ENCODE measurements at places on chromosomes 6 and 20.

GRCh38 chr20:51019656-51020592, 3.0 kb downstream of the KCNG1 start:
- no peak for DNase-seq

DNA sequence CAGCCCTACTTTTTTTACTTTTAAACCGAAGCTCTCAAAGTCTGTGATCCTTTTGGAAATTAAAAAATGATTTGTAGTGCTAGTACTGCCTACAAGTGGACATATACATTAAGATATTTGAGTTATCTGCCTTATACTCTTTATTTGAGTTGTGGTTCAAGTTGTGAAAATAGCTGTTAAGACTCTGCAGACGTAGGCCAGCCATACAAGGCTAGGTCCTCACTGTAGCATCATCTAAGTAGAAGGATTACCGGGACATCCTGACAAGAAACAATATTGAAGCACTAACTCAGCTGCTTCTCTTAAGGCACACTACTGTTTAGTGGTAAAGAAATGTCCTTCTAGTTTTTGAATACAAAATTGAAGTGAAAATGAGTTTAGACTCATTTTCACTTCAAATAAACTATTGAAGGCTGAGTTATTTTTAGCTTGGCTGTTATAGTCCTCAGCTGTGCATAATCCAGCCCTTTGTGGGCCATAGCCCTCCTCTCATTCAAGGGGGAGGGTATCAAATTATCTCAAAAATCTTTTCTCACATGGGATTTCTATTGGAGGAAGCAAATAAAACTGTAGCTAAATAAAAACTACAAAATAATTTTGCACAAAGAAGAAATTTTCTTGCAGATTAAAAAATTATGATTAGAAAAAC, 68.1 kb downstream of the JAG1 start:
- DNase-seq: no peak

GRCh38 chr6:89858041-89858440, 28.4 kb downstream of the CASP8AP2 start:
- no peak for DNase-seq

- no peak for DNase-seq
Observed at GRCh38 chr20:25478889-25479568, 71.6 kb downstream of the GINS1 start.

DNA sequence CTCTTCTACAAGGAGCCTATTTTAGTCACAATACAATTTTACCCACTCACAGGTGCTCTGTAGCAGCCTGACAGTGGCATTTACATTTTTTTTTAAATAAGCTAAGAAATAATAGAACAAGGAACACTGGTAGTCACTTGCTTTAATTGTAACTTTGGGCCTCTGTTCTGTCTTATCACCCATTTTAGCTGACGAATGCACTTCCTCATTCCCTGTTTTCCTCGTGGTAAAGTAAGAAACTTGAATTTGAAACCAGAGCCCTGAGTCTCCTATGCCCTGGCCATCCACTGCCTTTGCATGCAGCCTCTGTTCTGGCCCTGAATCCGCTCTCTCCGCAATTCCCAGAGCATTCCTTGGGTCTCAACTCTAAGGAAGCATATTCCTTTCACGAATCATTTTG, 550.6 kb downstream of the PTPRT start:
- no peak for DNase-seq

DNA sequence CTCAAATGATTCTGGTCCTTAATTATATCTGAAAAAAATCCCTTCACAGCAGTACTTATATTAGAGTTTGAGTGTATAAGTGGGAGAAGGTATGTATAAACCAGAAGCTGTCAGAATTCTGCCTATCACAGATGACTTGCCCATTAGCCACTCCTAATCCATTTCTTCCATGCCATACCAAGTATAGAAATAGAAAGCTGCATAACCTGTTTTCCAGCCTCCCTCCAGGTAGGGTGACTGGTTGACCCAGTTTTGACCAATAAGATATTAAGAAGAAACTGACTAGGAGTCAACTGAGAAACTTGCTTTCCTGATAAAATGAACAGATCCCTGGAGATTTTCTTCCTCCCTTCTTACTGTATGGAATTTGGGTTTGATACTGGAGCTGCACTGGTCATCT, 112.2 kb upstream of the GRIK2 start:
- no peak for DNase-seq
